ENCODE measurements at places on chromosomes 12 and 14.

DNA sequence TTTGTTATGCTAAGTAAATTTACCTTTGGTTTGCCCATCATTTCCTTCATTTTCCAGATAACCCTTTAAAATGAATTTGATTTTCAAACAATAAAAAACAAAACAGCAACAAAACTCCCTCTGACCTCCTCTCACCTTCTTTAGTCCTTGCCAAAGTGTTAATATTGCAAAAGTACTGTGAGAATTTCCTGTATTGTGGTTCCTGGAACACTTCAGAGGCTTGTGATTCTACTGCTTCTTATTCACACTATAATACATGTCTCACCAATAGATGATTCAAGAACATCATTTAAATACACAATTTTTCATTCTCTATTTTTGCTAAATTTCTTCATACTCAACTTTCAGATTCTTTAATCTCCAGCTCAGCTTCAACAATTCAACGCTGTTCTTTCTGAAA lies at the start of gene KLRD1:
Gene KLRD1, plus strand, starts transcription at position 241 of the 400 bp plus-strand sequence. CDS start 208 bp downstream, outside the sequence.
- DNase-seq: no peak

DNA sequence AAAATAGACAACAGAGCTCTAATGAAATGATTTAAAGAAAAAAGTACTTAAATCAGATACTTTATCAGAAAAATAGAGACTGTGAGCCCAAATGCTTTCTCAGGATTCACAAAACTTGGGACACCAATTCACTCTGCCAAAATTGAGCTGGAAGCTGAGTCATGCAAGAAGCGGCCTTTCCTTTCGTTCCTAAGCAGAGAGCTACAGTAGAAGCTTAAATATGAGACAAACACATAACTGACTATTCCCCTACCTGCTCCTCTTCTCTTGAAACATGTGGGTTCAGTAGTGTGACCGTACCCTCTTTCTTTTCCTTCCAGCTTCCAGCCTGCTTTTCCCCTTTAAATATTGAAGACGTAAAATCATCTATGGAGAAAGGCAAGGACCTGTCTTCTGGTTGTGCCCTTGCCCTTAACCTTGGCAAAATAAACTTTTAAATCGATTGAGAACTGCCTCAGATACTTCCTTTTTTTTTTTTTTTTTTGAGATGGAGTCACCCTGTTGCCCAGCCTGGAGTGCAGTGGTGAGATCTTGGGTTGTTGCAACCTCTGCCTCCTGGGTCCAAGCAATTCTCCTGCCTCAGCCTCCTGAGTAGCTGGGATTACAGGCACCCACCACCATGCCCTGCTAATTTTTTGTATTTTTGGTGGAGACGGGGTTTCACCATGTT lies 4.4 kb upstream of the SDS start:
- DNase-seq: no peak

DNA sequence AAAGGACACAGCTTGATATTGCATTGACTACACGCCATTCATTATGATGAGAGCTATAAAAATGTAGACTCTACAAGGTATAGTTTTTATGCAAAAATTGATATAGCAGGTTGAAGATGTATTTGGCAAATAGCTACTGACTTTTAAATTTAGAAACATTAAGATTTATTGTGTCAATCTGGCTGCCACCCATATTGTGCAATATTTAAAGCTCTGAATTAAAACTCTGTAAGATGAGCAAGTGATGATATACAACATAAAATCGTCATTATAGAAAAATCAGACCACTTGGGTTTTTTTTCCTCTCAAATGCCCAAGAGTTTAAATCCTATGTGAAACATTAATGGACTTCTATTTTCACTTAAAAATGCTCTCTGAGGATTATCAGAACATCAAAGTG lies 36.8 kb upstream of the E2F7 start:
- DNase-seq: no peak

GRCh38 chr12:55969356-55969755 lies 2.7 kb downstream of the CDK2 start:
- DNase-seq: no peak

- DNase-seq: no peak
These were observed 2.3 kb downstream of the ACRBP start for GRCh38 chr12:6644903-6645302.

- DNase-seq: no peak
These were observed 292.8 kb upstream of the SFSWAP start for GRCh38 chr12:131418121-131418520.

DNA sequence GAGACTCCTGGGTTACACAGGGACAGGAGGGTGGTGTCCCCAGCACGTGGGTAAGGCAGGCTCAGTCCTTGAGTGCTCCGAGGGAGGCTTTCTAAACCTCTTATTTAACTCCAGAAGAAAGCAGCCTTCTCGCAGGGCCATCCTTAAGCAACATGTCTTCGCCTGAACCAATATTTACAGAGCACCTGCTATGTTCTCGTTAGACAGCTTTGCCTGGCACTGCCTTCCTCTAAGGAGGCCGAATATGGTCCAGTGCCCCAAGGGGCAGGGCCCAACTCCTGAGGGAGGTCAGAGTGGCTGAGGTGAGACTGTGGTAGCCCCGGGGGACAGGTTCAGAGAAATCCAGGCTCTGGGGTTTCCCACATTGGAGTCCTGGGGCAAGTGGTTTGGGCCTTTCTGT lies 2.1 kb upstream of the SCARB1 start:
- DNase-seq: no peak

DNA sequence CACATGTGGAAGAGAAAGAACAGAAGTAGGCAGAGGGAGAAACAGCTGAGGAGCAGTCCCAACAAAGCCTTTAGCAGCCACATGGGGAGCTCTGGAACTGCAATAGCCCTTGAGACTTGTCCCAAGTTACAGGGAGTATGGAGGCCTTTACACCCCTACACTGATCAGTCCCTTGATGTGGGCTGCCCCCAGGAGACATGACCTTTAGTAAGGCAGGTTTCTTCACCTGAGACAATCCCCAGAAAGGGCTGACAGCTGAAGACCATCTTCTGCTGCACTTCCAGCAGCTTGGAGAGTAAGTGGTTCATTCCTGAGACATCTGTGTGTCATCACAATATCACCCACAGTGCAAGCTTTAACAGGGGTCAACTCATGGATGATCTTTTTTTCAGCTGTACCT lies 8.6 kb upstream of the SNAPC1 start:
- no peak for DNase-seq

DNA sequence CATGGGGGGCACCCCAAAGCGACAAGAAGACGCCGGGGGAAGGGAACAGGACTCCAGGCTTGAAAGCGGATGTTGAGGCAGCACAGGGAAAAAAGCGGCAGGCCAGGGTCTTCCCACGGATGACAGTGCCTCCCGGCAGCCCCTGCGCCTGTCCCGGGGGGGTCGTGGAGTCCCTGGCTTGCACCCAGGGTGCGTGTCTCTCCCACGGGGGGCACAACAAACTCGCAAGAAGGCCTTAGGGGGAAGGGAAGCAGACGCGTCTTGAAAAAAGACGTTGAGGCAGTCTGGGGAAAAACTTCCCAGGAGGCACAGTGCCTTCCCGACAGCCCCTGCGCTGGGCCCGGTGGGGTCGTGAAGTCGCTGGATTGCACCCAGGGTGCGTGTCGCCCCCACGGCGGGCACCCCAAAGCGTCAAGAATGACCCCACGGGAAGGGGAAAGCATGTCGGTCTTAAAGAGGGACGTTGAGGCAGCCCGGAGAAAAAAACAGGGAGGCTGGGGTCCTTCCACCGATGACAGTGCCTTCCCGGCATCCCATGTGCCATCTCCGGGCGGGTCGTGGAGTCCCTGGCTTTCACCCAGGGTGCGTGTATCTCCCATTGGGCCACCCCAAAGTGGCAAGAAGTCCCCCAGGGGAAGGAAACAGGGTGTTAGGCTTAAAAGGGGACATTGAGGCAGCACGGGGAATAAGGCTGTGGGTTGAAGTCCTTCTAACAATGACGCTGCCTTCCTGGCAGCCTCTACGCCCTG lies 159.9 kb upstream of the ALG10B start:
- DNase-seq: no peak

- no peak for DNase-seq
These were observed 43.8 kb downstream of the MDM2 start for GRCh38 chr12:68851592-68852306.

GRCh38 chr14:92850492-92850891 lies 56.4 kb downstream of the GOLGA5 start:
- no peak for DNase-seq

DNA sequence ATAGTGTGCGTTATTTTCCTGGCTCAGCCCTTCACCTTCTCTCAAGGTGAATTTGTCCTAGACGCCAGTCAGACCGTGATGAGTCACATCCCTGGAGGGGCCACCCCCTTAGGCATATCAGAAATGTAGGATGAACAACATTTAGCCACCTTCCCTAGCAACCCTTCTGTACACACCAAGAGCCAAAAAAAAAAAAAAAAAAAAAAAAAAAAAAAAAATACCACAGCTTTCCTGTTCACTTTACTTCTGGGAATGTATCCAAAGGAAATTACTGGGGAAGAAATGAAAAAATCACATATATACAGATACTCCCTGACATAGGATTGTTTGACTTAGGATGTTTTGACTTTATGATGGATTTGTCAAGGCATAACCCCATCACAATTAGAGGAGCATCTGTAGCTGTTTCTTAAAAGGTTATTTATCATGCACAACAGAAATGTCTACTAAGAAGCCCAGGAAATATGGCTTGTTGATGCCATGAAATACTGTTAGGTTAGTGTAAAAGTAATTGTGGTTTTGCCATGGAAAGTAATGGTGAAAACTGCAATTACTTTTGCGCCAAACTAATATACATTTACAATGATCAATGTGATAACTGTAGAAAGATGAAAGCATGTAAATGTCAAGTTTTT lies 68.2 kb upstream of the BDKRB2 start:
- peak; percentile 48 for DNase-seq

DNA sequence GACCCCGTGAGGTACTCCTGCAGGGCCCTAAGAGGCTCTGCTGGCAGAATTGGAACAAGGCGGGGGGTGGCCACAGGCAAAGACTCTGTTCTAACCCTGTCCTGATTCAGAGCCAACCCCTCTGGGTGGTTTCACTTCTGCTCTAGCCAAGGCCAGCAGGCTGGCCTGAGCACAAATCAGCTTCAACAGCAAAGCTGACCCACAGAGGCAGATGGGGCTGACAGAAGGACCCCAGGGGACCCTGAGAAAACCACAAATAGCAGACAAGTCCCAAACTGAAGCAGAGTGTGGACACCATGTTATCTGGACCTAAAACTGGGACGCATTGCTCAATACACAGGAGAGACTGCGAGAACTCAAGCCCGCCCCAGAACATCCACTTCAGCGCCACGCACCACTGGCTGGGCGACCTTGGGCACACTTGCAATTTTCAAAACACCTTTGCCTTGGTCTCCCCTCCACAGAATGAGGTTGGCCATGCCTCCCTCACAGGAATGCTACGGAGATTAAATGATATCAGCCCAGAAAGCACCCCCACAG lies 76.4 kb upstream of the DICER1 start:
- no peak for DNase-seq

- DNase-seq: no peak
These were observed 193.3 kb downstream of the ANO4 start for GRCh38 chr12:100987552-100988521.

DNA sequence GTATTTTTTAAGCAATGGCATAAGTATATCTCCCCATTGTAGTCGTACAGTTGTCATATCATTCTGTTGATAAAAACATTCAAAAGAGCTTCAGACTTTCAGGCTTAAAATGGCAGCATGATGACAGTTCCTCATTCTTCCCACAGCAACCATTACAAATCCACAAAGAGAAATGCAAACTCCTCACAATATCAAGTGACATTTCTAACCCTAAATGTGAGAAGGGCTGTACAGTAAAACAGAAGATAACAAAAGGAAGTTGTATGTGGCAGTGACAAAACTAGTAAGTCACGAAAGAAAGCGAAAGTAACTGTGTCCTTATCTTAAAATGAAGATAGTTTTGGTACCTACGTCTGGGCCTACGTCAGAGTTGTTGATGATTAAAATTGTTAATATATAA lies 46.7 kb downstream of the GXYLT1 start:
- no peak for DNase-seq

DNA sequence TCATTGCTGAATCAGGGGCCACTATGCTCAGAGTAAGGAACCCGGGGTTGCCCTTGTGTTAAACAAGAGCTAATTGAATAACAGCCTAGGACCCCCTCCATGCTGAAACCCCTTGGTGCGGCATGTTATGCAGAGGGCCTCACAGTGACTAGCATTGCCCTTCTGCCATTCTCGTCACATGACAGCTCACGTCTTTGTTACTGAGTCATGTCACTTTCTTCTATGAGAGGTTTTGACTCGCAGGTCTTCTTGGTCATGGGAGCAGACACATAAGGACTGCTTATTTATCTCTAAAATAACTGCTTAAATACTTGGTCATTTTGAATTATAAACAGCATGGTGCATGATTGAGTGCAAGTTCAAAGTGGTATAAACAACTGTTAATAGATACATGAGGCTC lies 24.9 kb downstream of the TCTN1 start:
- no peak for DNase-seq

DNA sequence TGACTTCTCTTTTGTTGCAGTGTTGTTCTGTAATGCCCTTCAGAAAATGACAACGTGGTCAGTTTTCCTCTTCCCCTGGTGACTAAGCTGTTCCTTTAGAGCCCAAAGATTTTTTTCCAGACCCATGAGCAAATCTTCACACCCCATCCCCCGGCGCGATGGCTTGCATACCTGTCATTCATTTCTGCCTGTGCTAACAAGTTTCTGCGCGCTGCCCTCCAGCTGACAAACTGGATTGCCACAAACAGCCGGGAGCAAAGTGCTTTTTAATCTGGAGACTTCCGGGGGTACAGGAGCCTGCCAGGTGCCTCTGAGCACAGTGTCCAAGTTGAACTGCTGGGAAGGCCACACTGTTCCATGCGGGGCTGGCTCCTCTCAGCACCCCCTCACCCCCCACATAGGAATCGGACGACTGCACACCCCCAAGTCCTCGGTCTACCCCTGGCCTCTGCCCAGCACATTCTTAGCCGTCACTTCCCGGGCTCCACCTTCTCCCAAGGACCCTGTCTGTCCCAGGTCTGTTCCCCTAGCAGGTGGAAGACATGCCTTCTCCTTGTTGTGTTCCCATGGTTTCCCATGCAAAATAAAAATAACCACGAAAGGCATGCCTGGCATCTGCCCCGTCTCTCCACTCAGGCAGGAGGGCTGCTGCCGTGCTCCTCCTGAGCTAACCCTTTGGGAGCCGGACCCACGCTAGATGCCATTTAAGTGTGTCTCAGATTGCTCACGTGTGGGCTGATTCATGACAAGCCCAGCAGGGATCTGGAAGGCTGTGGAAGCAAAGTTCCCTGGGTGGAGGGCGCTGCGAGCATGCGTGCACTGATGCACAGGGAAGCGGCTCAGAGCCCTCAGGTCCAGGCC lies 14.1 kb downstream of the RILPL1 start:
- no peak for DNase-seq

DNA sequence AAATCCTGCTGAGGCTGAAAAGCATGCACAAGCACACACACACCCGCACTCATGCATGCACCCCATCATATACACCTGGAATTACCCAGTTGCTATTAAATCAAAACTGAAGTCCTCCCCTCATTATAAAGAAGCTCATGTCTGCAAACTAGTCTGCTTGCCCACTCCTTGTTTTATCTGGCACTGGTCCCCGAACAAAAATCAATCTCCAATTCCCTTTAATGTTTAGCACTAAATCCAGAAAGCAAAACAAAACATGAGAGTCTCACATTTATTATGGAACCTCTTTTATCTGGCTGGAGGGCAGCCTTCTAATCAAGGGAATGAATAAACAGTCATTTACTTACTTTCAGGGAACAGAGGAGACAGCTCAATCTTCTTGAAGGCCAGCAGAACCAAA lies 1093.4 kb upstream of the FLRT2 start:
- DNase-seq: no peak

GRCh38 chr14:95222151-95222631 lies 64.9 kb upstream of the DICER1 start:
- DNase-seq: no peak
